ENCODE measurements at places on chromosomes 7 and 10.

GRCh38 chr7:31084226-31084625 is 32.1 kb downstream of the ADCYAP1R1 start:
- DNase-seq: no peak

DNA sequence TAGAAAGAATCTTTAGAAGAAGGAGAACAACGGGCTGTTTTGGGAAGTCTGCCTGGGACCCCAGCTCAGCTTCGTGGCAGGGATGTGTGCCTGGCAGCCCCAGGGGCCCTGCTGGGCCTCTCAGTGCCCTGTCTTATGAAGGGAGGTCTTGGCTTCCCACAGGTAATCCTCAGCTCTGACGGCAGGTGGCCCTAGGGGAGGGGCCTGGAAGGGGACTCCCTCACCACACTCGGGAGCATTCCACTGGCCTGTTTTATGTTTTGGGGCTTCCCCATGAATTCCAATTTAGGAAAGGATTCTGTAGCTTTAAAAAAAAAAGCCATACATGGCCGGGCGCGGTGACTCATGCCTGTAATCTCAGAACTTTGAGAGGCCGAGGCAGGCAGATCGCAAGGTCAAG is 3.0 kb upstream of the DMBT1 start:
- no peak for DNase-seq

DNA sequence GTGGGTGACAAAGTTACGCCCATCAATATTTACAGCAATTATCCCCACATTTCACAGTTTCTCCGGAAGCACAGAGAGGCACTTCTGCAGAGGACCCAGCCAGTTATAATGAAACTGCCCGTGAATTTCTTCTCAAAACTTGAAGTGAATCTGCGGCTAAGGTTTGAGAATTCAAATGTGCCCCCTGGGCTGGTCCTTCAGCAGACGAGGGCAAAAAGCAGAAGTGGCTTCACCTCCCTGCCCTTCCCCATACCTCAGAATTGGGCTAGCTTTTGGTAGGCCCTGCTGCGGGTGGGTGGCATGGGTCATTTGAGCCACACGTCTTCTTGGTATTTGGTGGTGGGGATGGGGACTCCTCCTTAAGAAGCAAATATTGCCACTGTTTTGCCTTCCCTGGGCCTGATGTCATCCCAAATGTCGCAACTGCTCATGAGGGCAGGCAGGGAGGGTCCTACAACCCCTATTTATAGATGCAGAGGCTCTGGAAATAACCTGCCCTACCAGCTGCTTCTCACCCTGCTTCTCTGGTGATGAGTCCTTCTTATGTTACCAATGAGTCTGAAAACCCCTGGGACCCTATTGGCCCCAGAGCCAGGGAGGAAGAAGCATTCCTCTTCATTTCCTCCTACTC is 16.6 kb upstream of the WDFY4 start:
- no peak for DNase-seq

- DNase-seq: no peak
Measured at GRCh38 chr7:51123322-51124019, 193.1 kb downstream of the COBL start.

- DNase-seq: no peak
Measured at GRCh38 chr10:98090822-98091221, 43.6 kb upstream of the R3HCC1L start.

- DNase-seq: no peak
Measured at GRCh38 chr10:992467-992866, 4.2 kb downstream of the GTPBP4 start.

DNA sequence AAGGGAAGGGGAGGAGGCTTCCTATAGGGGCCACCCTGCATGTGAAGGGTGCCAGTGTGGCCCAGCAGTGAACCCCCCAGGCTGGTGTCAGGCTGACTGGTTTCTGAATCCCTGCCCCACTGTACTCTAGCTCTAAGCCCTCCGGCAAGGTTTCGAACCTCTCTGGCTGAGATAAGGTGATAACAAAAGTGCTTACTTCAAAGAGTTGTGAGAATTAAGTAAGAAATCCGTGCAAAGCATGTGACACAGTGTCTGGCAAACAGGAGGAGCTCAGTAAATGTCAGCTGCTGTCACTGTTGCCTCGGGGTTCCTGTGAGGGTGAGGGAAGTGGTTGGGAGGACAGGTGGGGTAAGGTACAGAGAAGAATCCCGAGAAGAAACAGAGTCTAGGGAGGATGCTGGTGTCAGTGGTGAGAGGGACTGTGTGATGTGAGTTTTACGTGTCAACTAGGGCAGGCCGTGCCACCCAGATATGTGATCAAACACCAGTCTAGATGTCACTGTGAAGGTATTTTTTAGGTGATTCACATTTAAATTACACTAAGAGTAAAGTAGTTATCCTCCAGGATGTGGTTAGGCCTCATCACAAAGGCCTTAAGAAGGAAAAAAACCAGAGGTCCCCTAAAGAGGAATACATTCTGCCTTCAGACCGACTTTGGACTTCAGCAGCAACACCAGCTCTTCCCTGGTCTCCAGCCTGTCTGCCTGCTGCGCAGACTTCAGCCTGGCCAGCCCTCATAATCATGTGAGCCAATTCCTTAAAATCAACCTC is 64.4 kb downstream of the BPGM start:
- no peak for DNase-seq

- no peak for DNase-seq
Measured at GRCh38 chr7:41107938-41108448, 594.9 kb downstream of the INHBA start.

DNA sequence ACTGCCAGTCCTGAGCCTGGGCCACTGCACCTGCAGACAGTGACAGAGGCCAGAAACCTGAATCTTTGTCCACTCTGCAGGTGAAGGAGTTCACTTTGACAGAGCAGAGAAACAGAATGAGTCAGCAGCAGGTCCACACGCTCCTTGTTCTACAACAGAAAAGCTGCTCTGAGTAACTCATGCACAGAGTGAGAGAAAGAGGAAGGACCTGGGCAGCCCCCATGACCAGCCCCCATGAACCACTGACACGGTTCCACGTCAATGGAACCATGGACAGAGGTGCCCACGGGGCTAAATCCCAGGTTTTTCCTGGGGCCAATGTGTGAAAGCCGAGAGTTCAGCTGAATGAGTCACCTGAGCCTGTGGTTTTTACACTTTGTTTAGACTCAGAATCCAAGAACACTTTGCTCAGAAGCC is 40.8 kb upstream of the CTBP2 start:
- DNase-seq: no peak

GRCh38 chr10:13750299-13751190 is 163.8 kb downstream of the PRPF18 start:
- no peak for DNase-seq

GRCh38 chr10:8245131-8245813 is 190.8 kb downstream of the GATA3 start:
- no peak for DNase-seq

DNA sequence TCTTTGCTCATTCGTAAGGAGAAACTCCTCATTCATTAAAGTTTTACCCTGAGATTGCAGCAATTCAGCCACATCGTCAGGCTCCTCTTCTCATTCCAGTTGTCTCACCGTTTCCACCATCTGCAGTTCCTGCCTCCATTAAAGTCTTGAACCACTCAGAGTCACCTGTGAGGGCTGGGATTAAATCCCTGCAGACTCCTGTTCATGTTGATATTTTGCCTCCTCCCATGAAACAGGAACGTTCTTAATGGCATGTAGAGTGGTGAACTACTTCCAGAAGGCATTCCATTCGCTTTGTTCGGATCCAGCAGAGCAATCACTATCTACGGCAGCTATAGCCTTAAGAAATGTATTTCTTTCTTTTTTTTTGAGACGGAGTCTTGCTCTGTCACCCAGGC is 96.5 kb upstream of the FAM20C start:
- DNase-seq: no peak

DNA sequence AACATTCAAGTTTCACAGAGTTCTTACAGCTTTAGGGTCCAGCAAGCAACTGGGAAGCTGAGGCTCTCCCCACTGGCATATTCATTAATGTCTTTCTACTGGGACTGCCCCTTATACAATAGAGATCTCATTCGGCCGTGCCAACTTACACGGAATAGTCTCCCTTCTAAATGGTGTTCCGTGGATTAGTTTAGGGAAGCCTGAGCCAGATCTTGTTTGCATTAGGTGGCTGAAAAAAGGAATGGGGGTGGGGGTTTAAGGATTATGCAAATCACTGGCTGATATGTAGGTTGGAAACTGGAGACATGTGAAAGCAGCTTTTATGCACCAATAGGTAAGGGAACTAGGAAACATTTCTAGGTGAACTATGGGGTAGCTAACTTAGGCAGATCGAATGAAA is 218.3 kb downstream of the TRIL start:
- DNase-seq: no peak

- DNase-seq: no peak
Measured at GRCh38 chr7:142100634-142101033, 10.9 kb upstream of the MGAM2 start.
